Calu3 (cell line): ENCODE measurements at places on chromosomes 3 and 15. TPM values are rescaled to one million over a fixed set of nuclear protein-coding genes. Genes with fewer than 3 reads are reported as not detected.

DNA sequence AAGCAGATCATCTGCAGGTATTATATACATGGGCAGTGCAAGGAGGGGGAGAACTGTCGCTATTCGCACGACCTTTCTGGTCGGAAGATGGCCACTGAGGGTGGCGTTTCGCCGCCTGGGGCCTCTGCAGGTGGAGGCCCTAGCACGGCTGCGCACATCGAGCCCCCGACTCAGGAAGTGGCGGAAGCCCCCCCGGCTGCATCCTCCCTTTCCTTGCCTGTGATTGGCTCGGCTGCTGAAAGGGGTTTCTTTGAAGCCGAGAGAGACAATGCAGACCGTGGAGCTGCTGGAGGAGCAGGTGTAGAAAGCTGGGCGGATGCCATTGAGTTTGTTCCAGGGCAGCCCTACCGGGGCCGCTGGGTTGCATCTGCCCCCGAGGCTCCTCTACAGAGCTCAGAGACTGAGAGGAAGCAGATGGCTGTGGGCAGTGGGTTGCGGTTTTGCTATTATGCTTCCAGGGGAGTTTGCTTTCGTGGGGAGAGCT lies 639 bp downstream of the MKRN3 start:
- no peak for DNase-seq
- H3K36me3 ChIP-seq, result no peaks in the 10 kb centered on the region
- H3K27ac ChIP-seq, result no peak overlapping the region
- no peaks in the 10 kb centered on the region for H3K4me1 ChIP-seq
- H3K27me3 ChIP-seq, result no peaks in the 10 kb centered on the region

- no peaks in the 10 kb centered on the region for H3K4me1 ChIP-seq
- no peak for DNase-seq
- no peak overlapping the region for H3K4me3 ChIP-seq
- H3K36me3 ChIP-seq, result no peaks in the 10 kb centered on the region
- H3K27me3 ChIP-seq, result no peaks in the 10 kb centered on the region
- no peak overlapping the region for H3K27ac ChIP-seq
Measured at GRCh38 chr3:187025656-187026316, 95.5 kb downstream of the ST6GAL1 start.

GRCh38 chr15:83115831-83116565 lies 8.6 kb downstream of the TM6SF1 start:
- H3K4me3 ChIP-seq, result no peak overlapping the region
- peaks cover 9% of the 10 kb centered on the region for H3K27me3 ChIP-seq
- no peak overlapping the region for H3K27ac ChIP-seq
- H3K4me1 ChIP-seq, result no peaks in the 10 kb centered on the region

DNA sequence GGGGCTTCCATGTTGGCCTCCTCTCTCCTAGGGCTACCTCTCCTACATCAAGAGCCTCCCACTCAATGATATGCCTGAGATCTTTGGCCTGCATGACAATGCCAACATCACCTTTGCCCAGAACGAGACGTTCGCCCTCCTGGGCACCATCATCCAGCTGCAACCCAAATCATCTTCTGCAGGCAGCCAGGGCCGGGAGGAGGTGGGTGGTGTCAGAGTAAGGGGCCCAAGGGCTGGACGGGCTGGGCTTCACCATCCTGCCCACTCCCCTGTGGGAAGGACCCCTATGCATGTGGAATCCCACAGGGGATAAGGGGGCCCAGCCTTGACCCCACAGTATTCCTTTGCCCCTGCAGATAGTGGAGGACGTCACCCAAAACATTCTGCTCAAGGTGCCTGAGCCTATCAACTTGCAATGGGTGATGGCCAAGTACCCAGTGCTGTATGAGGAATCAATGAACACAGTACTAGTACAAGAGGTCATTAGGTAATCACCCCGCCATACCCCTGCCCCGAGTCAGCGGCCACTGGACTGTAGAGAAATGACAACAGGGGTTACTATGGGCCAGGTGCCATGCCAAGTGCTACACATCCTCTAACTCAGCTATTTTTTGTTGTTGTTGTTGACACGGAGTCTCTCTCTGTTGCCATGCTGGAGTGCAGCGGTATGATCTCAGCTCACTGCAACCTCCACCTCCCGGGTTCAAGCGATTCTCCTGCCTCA lies 47.1 kb downstream of the SEMA3G start:
- no peak overlapping the region for H3K4me3 ChIP-seq
- no peak for DNase-seq
- peaks cover 20% of the 10 kb centered on the region for H3K36me3 ChIP-seq

TRIM42 gene
- not detected in 2 replicates for total RNA-seq

- no peaks in the 10 kb centered on the region for H3K4me1 ChIP-seq
- no peak overlapping the region for H3K27ac ChIP-seq
- no peak for DNase-seq
- H3K4me3 ChIP-seq, result no peak overlapping the region
- no peaks in the 10 kb centered on the region for H3K27me3 ChIP-seq
- no peaks in the 10 kb centered on the region for H3K36me3 ChIP-seq
Measured at GRCh38 chr3:87780811-87781210, 278.0 kb downstream of the CGGBP1 start.

GRCh38 chr3:129822679-129823078 lies 70.8 kb downstream of the TMCC1 start:
- H3K27me3 ChIP-seq, result no peaks in the 10 kb centered on the region
- H3K4me3 ChIP-seq, result no peak overlapping the region
- H3K27ac ChIP-seq, result no peak overlapping the region
- DNase-seq, result no peak

SLC24A5 gene
- not detected in 2 replicates for total RNA-seq

- H3K4me1 ChIP-seq, result peaks cover 5% of the 10 kb centered on the region
- H3K27ac ChIP-seq, result no peak overlapping the region
- H3K4me3 ChIP-seq, result no peak overlapping the region
- peaks cover 87% of the 10 kb centered on the region for H3K27me3 ChIP-seq
Measured at GRCh38 chr3:37457378-37458065, 283.1 kb upstream of the LRRFIP2 start.

GRAMD1C gene
- 5.0 and 6.3 TPM in 2 replicates for total RNA-seq
